ENCODE measurements at places on chromosomes 11 and 22.

- no peak for DNase-seq
Measured at GRCh38 chr11:91231226-91231625, 993.4 kb upstream of the FAT3 start.

GRCh38 chr22:46941968-46942798, 179.7 kb downstream of the TBC1D22A start:
- DNase-seq, result no peak

GRCh38 chr11:130882138-130882551, 34.1 kb downstream of the SNX19 start:
- no peak for DNase-seq

DNA sequence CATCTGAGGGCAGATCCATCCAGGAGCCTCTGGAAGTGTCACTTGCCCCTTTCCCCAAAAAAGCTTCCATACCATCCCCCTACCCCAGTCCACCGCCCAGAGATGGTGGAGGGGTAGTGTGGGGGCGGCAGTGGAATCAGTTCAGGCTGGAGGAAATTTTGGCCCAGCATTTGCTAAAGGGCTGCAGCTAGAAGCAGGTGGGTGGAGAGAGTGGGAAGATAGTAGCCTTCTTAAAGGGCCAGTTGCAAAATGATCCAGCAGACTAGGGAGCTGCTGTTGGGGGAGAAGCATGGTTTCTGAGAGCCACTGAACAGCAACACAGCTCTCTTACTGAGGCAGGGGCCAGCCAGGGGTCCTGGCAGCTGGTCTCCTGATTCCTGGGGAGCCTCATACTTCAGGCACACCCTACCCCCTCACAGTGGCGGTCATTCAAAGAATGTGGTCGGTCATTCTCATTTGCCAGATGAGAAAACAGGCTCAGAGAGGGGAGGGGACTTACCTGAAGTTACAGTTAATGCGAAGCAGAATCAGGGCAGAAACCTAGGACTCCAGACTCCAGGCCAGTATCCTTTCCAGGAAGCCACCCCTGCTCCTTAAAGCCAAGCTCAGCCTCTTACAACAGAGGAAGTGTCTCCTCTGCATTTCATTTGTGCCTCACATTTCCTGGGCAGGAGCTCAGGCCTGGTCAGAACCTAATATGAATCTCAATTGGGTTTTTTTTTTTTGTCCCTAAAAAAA, 5.4 kb downstream of the SEC14L2 start:
- no peak for DNase-seq

GRCh38 chr11:79400206-79400605, 40.6 kb downstream of the TENM4 start:
- DNase-seq, result no peak

DNA sequence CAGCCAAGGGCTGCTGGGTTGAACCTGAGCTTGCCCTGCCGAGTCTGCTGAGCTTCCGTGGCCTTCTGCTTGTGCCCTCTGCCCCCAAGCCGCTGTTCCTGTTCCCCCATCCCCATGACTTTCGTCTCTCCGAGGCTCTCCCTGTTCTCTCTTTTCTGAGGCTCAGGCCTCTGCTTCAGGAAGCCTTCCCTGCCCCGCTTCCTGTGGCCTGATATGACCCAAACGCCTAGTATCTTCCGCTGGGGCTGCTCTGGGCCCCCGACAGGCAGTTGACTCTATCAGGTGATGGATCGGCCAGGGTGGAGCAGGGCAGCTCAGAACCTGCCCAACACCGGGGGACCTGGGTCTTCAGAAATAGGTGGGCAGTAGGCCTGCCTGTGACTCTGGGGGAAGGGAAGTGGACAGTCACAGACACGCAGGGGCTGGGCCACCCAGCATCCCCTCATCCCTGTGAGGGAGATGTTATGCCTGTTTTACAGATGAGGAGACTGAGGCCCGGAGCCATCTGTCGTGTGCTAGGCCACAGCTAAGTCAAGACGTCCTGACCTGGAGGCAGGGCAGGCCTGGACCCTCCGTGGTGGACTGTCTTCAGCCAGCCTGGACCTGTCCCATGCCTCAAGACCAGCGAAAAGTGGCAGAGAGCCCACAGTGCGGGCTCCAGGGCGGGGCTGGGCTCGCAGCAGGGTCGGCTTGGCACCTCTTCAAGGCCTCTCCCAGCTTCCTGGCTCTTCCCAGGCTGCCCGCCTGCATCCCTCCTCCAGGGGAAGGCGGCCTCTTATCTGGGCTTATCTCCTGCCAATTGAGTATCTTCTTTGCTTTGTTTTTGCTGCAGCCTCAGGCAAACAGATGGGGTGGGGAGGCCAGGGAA, 16.2 kb downstream of the BAD start:
- DNase-seq, result no peak

DNA sequence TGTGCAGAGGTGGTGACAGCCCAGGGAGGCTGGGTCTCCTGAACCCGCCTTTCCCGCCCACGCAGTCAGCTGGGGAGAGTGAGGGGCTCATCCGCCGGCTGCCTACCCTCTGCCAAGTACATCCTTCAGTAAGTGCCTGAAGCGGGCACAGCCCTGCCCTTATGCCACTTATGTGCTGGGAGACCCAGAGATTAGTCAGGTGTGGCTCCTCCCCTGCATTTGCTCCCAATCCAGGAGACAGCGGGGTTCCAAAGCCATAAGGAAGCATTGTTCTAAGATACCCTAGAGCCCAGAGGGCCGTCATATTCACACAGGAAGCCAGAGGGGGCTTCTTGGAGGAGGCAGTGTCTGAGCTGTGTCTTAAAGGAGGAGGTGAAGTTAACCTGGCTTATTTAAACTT, 5.8 kb upstream of the PPP6R3 start:
- DNase-seq, result no peak

DNA sequence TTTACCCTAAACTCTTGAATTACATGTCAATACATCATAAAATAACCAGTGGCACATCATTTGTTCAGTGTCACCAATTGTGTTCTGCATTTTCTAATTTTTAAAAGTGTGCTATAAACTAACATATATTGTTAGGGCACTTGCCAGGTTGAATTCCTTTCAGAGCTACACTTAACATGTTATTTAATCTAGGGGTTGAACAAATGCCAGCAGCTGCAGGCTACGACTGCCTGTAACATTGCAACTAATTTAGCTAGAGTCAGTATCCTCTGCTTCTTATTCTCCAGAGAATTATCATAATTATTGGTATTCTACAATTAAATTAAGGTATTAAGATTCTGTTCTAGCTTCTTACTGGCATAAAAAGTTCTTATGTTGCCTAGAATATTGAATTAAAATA, 46.4 kb upstream of the ARHGAP42 start:
- no peak for DNase-seq

- no peak for DNase-seq
Measured at GRCh38 chr11:115921540-115921939, 417.3 kb upstream of the CADM1 start.

DNA sequence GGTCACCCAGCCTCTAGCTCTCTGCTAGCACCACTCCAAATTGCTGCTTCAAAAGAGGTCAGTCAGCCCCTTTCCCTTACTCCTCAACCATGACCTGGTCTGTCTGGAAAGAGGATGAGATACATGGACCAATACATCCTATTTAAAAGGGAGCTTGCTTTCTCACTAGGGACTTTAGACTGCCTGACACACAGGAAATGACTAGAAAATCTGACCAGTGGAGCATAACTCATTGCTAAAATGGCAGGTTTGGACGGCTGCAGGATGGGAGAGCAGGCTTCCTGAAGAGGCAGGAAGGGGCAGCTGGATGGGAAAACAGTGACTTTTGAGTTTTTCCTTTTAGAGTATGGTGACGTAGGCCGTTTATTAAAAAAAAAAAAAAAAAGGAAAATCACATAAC, 25.3 kb downstream of the STIM1 start:
- no peak for DNase-seq

- DNase-seq, result no peak
Measured at GRCh38 chr11:8292351-8292750, 28.7 kb upstream of the LMO1 start.

GRCh38 chr11:104096900-104097299, 60.5 kb downstream of the DDI1 start:
- DNase-seq, result no peak

DNA sequence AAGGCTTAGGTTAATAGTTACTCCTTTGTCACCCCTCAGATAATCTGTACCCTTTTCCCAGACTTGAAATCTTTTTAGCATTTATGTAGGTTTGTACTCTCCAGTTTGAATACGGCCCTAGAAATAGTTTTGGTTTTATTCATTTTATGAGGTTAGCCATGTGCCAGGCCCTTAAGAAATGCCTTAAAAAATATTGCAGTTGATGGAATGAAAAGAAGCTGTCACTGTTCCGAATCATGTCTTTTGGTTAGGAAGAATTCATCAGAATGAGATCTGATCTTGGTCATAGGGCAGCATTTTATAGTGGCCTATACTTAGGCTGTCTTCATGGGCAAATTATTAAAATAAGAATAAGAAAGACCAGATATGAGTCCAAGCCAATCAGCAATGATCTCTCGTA, 14.8 kb upstream of the PRSS23 start:
- DNase-seq, result no peak

- DNase-seq, result no peak
Measured at GRCh38 chr11:70204466-70204799, 1.3 kb downstream of the FADD start.

DNA sequence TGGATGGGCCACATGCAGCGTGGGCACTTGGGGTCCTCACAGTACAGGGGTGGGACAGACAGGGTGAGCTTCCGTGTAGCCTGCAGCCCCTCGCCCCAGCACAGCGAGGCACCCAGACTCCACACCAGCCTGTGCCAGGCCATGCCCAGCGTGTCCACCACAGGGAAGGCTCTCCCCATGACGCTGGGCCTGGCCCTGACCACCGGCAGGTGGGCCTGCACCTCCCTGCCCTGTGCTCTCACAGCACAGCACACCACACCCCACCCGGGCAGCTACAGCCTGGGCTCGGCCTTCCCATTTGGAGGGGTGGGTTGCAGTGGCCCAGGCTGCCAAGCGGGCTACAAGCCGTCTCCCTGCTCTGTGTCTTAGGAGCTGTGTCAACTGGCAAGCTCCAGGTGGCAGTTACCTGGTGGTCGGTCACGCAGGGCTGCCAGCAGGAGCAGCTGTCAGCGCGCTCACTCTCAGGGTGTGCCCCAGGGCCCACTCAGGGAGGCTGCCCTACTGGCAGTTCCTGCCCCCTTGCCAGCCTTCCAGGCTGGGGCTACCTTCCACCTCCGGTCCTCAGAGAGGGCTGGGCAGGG, 4.6 kb downstream of the MOB2 start:
- no peak for DNase-seq

GRCh38 chr11:9799886-9800285, 136.0 kb downstream of the SWAP70 start:
- no peak for DNase-seq

GRCh38 chr22:48316257-48317250, 1511.1 kb downstream of the BRD1 start:
- DNase-seq, result no peak

DNA sequence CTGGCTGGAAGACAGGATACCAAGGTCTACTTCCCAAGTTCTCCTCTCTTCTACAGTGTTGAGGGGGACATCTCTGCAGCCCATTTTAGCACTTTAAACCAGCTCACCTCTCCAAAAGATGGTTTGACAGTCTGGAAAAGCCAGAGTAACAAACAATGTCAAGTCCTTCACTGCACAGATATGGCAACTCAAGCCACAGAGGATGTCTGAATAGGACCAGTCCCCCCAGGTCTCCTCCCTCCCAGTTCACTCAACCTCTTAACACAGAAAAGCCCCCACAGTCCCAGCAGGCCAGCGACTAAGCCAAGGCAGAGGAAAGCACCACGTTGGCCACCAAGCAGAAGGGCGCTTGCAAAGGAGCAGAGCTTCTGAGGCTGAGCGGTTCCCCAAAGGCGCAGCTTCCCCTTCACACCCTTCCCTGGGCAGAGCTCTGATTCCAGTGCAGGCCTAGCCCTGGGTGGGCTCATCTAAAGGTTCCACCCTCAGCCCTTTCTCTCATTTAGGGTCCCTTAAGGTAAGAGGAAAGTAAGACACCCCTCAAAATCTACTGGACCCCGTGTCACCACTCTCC, 62.7 kb downstream of the PAK1 start:
- DNase-seq, result no peak

- no peak for DNase-seq
Measured at GRCh38 chr11:606245-606644, 9.5 kb downstream of the IRF7 start.

DNA sequence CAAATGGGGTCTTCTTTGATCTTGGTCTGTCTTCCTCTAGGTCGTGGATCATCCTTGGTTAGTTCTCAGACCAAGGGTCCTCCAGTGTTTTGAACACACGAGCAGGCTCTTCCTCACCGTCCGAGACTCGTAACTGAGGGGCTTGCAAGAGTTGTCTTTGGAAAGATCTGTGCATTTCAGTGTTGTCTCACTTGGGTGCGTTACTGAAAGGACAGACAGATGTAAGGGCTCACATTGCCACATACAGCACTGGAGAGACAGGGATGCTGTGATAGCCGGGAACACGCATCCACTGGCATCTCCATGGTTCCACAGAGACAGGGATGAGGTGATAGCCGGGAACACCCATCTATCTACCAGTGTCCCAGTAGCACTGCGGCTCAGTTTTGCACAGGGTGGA, 15.7 kb downstream of the GLB1L2 start:
- DNase-seq, result no peak

- no peak for DNase-seq
Measured at GRCh38 chr22:40367342-40367741, 3.1 kb upstream of the SGSM3 start.

- DNase-seq, result no peak
Measured at GRCh38 chr22:47446331-47446730, 683.9 kb downstream of the TBC1D22A start.

DNA sequence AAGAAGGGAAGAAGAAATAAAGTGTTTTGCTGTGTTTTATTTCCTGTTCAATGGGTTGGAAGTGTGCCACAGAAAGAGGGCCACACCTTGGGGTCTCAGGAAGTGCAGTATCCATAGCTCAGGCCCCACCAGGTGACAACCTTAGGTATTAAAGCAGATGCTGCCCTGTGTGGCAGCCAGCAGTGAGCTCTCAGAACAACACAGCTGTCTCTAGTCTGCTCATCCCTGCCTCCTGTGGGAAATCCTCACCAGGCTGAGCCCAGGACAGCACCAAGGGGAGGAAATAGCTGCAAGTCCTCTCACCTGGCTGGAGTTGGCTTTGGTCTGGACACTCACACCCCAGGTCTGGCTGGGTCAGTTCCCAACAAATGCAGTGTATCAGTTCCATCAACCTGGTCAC, 25.1 kb downstream of the ARL14EP start:
- DNase-seq, result no peak

DNA sequence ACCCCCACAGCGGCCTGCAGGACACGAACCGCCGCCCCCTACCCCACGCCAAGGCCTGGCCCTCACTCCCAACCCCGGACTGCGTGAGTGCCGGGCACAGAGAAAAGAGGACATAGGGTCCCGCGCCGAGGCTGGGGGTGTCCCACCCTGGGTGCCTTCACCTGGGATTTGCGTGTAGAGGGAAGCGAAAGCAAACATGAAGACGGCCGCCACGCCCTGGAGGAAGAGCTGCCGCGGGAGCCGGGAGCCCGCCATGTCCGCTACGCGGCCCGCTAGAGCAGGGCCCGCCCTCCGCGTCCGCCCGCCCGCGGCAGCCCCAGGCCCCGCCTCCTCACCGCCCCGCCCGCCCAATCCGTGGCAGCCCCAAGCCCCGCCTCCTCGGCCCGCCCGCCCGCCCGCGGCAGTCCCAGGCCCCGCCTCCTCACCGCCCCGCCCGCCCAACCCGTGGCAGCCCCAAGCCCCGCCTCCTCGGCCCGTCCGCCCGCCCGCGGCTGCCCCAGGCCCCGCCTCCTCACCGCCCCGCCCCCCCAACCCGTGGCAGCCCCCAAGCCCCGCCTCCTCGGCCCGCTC, at the start of gene LMF2:
LMF2 (minus strand) TSS at position 282 of the 570 bp plus-strand sequence; CDS start at position 255, 27 bp downstream.
- DNase-seq, result peak; percentile 92

GRCh38 chr22:30754971-30755758, 60.5 kb downstream of the OSBP2 start:
- DNase-seq, result peak; percentile 11

All from stimulated activated CD4-positive, alpha-beta T cell treated with anti-CD3 and anti-CD28 coated beads, Interleukin-1b, Interleukin-23, amount 100 ng/mL, for 1 hour (primary cell).